ENCODE measurements at places on chromosomes 6 and 20.

- no peak for DNase-seq
These were observed 170.6 kb upstream of the AGPAT4 start for GRCh38 chr6:161444464-161444863.

- no peak for DNase-seq
These were observed 52.6 kb downstream of the LAMP5 start for GRCh38 chr20:9566977-9567376.

GRCh38 chr6:83257791-83258190 lies 64.6 kb downstream of the RWDD2A start:
- no peak for DNase-seq

DNA sequence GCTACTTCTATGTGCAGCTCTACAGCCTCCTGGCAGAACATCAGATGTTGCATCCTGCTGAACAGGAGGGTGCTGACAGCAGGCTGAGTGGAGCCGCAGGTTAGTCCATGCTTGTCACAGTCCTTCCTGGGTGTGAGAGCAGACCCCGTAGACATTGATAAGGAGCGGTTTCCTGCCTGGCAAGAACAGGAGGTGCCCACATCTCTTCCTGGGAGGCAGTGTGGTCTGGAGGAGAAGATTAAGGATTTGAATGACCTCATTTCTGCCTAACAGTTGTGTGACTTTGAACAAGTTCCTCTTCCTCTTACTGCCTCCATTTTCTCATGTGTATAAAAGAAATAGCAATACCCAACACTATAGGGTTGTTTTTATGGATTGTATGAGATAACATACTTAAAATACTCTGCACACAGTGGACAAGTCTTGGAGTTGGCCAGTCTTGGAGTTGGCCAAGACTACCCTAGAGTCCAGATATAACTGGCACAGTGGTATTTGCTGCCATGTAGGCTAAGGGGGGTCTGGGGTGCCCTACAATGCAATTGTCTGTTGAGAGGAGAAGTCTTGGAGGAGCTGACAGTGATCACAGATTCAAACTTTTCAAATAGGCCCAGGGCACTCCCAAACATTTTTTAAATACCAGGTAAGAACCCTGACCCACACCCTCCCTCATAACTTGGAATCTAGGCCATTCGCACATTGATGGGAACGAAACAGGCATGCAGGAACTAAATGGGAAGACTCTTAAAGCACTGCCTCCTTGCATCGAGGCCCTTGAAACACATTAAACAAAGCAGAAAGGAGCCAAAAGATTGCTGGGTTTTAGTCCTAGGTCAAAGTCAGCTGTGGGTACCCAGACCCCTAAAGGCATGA lies 32.6 kb upstream of the TBC1D7 start:
- DNase-seq = no peak

Data from liver (tissue), 10 donors.